ENCODE measurements at places on chromosomes 6 and 20.

GRCh38 chr6:42378536-42378935 is 73.2 kb downstream of the TRERF1 start:
- no peak for DNase-seq

DNA sequence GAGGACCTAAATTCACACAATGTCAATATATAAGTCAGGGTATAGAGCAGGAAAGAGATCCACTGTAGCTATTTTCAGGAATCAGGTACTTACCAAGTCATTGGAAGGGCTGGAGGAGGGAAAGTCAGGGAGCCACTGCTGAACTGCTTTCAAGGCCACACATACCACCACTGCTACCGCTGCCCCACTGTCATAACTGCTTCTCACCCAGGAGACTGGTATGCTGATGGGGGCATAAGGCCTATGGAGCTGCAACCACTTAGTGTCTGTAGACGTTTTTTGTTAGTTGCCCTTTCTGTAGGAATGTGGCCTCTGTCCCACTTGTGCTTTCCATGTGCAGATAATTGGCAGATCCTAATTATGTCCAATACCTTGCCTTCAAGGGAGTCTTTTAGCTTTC is 5.4 kb downstream of the SMAP1 start:
- no peak for DNase-seq

DNA sequence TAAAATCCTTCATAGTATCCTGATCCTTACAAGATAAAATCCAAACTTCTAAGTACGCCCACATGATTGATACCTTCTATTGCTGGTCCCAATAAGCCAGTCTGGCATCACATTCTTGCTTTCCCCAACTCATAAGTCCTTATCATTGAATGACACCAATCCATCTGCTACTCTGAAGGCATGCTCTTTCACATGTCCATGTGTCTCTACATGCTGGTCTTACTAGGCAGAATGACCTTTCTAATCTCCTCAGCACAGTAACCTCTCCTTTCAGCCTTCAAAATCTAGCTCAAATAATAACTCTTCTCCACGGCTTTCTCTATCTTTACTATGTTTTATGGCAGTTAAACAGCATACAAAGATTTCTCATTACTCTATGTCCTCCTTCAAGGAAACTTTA is 71.1 kb downstream of the ASCC3 start:
- no peak for DNase-seq

GRCh38 chr6:42929821-42930360 is 611 bp downstream of the CNPY3 start:
- DNase-seq: no peak

- DNase-seq: no peak
Measured at GRCh38 chr6:158026054-158026900, 44.6 kb downstream of the SYNJ2 start.

DNA sequence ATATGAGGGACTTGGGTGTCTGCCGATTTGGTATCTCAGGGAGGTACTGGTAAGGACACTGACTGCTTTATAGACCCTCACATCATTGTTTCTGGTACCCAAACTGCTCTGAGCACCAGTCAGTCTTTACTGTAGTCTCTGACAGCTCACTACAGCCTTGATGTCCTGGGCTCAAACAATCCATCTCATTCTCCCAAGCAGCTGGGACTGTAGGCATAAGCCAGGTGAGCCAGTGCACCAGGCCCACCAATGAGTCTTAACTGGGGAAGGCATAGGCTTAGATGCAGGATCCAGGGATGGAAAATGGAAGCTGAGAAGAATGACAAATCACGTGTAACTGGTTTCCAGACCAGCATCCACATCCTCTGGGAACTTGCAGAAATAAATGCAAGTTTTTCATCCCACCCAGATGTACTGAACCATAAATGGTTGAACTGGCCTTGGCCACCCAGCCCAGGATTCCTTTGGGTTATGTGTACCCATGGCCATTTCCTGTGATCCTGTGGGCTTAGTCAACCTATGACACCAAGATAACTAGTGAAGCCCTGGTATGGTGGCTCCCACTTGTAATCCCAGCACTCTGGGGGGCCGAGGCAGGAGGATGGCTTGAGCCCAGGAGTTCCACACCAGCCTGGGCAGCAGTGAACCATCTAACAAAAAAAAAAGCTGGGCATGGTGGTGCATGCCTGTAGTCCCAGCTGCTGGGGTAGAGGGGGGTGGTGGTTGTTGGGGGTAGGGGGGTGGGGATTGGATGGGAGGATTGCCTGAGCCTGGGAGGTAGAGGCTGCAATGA is 5.8 kb downstream of the TUBB start:
- DNase-seq: no peak

DNA sequence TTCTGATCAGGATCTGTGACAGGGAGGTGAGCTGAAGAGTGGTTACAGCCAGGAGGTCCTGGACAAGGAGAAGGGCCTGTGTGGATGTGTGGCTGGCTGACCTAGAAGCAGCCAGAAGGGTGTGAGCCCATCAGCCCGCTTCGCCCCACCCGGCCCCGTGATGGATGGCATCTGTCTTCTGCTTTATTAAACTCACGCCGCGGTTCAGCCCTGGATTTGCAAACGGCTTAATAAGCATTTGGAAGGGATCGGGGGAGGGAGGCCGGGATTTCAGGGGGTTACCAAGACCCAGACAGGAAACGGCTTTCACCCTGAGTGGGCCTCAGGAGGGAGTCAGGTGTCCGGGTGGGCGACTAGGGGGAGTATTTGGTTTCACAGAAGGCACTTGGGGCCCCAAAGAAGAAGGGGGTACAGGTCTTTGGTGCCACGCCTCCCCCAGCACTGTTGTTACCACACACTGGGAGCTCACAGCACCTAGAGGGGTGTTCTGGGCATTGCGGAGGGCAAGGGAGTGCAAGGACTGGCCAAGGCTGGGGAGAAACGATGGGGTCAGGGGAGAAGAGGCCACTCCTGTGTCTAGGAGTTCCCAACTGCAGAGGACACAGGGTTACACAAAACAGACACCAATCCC is 53.8 kb upstream of the FOXP4 start:
- DNase-seq: no peak

- DNase-seq: no peak
Measured at GRCh38 chr6:21785164-21785563, 191.6 kb downstream of the SOX4 start.

- no peak for DNase-seq
Measured at GRCh38 chr6:7914991-7915789, 4.6 kb upstream of the TXNDC5 start.

DNA sequence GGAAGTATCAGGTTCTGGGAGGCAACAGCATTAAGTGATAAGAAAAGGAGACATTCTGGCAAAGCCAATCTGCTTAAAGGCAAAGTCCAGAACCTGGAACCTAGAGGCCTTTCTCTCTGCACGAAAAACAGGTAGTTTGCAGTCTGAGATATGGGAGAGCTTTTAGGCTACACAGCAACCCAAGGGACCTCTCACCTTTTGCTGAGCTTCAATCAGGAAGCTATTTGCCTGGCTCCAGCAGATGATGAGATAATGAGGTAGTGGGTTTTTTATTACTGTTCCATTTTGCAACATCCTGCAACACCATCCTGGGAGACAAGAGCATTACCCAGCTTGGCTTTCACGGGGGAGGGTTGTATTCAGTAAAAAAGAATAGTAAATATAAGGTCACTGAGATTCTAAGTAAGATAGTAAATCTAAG is 143.1 kb downstream of the ADGRG6 start:
- no peak for DNase-seq

All from cortex of kidney (tissue), 1 donor.